ENCODE measurements at places on chromosomes 1 and 21. TPM values are rescaled to one million over a fixed set of nuclear protein-coding genes. Genes with fewer than 3 reads are reported as not detected.

NMNAT2 gene
- 0.62 TPM for total RNA-seq

GRCh38 chr21:39472786-39473185 is 21.0 kb downstream of the SH3BGR start:
- DNase-seq: no peak

GRCh38 chr21:15437883-15438282 is 291.9 kb upstream of the USP25 start:
- DNase-seq: no peak

- DNase-seq: peak; percentile 8
These were observed 13.7 kb upstream of the EPS8L3 start for GRCh38 chr1:109777436-109777835.

GRCh38 chr1:57115030-57115614 is 149.3 kb upstream of the C8B start:
- DNase-seq: no peak

DNA sequence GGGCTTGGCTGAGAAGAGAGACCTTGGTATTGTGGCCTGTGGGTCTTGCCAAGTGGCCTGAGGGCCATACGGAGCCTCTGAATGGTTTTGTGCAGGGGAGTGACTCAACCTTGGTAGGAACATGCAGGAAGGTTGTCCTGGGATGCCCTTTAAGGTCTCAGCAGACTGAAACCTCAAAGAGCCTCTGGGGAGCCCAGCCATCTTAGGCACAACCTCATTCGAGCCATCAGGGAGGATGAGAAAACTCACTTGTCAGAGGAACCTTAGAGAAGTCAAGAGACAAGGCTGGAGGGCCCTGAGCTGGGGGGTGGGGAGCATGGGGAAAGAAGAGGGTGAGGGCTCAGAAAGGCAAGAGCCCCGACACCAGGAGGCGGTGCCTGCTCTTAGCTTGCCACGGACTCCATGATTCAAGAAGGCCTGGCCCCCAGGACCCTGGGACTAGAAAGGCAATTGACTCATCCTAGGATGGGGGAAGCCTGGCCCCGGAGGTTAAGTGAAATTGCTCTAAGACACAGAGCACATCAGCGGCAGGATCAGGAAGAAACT is 13.0 kb downstream of the IFI6 start:
- DNase-seq: no peak

SEMA6C gene
- total RNA-seq: 6.4 TPM

- no peak for DNase-seq
These were observed 30.1 kb downstream of the ITPKB start for GRCh38 chr1:226708967-226709396.

EDN2 gene
- total RNA-seq: 2.1 TPM

GJB3 gene
- total RNA-seq: 0.80 TPM

- DNase-seq: no peak
These were observed 170.8 kb downstream of the PLA2G4A start for GRCh38 chr1:186999506-186999905.

DNA sequence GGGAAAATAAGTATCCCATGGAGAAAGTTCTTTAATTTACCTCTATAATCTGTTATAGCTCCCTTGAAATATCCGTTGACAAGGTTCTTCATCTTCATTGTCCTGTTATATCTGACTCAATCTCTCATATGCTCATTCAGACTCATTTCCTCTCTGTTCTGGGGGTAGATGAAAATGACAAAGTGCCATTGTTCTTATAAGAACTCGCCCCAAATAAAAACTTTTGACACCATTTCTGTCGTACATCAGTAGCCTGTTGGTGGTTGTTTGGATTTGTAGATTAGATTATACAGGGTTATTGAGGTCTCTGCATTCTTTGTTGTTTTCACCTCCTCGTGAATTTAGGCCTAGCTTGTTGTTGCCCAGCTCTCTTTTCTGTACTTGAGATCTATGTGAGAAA is 55.2 kb upstream of the IPO9 start:
- no peak for DNase-seq

DNASE2B gene
- total RNA-seq: 26.1 TPM

PPIAL4G gene
- total RNA-seq: not detected

AADACL4 gene
- total RNA-seq: not detected

DNA sequence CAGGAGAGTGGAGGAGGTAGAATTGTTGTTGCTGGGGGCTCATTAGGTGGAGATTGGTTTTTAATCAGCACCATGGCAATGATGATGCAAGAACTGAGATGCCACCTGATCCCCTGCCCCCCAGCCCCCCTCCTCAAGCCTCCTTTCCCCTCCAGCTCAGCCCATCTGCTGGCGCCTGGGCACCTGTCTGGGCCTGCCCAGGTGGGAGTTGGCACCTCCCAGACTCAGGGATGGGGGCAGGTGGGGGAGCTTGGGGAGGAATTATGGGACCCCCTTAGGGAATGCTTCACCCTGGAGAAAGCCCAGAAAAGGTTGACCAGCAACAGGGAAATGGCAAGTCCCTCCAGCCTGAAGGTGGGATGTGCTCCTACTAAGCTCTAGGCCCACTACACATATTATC is 1.5 kb upstream of the NHLH1 start:
- no peak for DNase-seq

FOXO6 gene
- 0.92 TPM for total RNA-seq

DNA sequence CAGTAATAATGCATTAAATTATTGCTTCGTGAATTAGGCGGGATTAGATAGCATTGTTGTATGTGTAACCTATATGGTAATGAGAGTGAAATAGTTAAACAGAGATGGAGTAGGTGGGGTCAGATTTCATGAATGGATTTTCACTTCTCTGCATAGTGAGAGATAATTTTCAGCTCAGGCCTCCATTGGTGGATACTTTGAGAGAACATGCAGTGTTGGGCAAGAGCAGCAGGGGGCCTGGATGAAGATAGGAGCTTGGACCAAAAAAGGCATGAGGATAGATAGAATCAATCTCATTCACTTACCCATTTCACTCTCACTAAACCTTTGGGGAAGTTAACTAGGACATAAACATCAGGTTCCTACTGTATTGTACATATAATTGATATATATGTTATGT is 39.5 kb upstream of the C1orf87 start:
- DNase-seq: no peak

DNA sequence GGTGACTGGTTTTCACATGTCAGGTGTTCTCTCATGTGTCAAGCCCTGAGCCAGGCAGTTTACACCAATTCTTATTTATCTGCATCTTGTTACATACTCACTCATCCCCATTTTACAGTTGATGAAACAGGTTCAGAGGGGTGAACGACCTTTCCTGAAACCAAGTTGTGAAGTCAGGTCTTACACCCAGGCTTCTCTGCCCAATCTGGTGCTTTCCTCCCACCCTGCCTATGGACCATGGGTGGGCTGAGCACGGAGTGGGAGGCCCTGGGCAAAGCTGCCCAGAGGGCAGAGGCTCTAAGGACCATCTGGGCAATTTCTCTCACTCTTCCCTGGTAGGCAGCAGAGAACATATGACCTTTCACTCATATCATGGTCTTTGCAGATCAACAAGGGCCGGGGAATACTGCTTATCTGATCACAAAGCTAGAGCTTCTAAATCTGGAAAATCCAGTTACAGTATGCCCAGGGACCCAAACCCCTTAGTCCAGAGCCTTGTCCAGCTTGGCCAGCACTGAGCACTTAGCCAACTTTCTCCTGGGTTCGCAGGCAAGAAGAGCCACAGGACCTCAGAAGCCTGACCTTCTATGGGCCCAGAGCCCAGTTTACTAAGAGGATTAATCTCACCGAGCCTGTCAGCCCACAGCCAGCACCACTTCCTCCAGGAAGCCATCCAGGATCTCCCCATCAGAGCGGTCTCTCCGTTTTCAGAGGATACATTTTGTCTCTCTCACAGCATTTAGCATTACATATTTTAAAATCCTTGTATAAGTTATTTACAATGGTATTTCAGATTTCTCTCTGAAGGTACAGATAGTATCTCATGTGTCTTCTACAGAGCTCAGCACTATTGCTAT is 16.0 kb upstream of the TTC39A start:
- no peak for DNase-seq

DNA sequence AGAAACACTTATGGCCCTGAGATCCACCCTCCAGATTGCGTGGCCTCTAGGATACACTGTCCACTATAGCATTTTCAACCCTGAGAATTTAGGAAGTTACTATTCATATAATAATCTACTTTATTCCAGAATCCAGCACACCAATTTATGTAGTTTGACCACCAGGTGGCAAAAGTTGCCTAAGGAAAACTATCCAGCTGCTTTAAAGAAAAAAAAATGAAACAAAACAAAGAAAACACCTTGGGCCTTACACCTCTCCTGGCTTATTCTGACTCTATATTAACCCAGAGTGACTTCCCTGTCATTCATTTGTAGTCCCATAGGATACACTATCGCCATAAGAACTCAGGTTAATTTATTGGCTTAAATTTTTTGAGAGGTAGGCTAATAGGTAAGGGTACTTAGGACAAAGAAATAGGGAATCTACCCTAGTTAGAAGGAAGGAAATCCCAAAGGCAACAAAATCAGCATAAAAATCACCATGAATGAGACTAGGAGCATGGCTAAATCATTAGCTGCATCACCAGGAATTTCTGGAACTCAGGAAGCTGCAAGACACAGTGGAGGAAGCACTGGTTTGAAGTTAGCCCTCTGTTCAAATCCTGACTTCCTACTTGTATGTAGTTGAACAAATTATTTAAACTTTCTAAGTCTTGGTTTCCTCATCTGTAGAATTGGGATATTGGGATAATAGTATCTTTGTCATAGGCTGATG is 107.5 kb downstream of the SPAG17 start:
- no peak for DNase-seq
